ENCODE measurements at places on chromosomes 1 and 21.

DNA sequence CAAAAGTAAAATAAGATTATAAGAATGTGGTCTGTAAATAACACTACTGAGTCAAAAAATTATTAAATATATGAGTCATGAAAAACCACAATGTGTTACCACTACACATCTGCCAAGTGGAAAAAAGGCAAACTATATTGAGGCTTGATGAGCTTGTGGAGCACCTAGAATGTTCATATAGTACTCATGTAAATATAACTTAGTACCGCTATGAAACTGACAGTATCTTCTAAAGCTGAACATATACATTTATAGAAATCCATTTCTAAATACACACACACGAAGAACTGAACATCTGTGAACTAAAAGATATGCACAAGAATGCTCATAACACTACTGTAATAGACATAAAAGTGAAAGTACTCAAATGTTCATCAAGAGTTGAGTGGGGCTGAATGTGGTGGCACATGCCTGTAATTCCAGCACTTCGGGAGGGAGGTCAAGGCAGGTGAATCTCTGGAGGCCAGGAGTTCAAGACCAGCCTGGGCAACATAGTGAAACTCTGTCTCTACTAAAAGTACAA is 18.5 kb upstream of the GBP3 start:
- DNase-seq: no peak

GRCh38 chr21:42735061-42735460 is 81.6 kb downstream of the PDE9A start:
- no peak for DNase-seq

GRCh38 chr1:227889863-227890405 is 57.8 kb downstream of the WNT9A start:
- no peak for DNase-seq

GRCh38 chr1:169091480-169091941 is 15.0 kb upstream of the ATP1B1 start:
- DNase-seq: no peak

- DNase-seq: no peak
Observed at GRCh38 chr1:14392859-14393365, 205.6 kb upstream of the KAZN start.

- no peak for DNase-seq
Observed at GRCh38 chr21:44955798-44956175, 16.0 kb downstream of the SLX9 start.

DNA sequence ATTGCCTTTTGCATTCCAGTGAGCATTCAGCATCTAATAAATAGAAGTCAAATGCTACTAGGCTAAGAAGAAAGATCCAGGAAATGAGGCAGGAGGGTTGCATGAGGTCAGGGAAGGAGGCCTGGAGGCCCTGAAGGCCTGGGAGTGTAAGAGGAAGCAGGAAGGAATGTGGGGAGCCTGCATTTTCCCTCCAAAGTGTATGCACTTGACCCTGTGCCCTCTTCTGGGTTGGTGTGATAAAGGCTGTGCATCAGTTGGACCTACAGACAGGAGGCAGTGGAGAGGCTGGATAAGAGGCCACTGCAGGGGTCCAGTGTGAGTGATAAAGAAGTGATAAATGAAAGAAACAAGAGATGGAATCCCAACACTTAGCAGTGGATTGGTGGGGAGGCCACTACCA is 20.4 kb downstream of the KIAA1614 start:
- no peak for DNase-seq

- DNase-seq: no peak
Observed at GRCh38 chr1:151949371-151950193, 40.3 kb upstream of the THEM4 start.

GRCh38 chr1:223887747-223888418 is 42.1 kb upstream of the TP53BP2 start:
- DNase-seq: peak; percentile 73

DNA sequence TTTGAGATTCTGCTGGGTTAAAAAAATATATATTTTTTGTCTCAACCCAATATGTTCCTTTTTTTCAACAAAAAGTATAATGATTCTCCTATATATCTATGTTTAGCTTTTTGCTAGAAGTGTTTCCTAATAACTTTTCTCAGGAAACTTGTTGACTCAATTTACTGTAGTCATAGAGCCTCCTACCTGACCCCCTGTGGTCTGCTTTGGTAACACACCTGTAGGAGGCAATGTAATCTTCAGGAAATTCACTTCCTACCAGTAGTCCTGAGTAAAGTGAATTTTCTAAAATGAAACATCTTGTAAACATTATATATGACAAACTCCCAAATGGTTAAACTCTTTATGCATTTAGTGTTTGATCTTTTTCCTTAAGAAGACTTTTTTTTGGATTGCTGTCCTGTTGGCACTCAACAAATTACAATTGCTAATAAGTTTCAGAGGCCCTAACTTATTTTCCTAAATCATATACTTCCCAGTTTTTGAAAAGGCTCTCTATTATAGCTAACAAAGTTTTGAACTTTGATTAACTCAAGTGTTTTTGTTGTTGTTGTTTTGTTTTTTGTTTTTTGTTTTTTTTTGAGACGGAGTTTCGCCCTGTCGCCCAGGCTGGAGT is 118.3 kb downstream of the OLFML2B start:
- peak; percentile 16 for DNase-seq

GRCh38 chr1:7229186-7229585 is 443.9 kb downstream of the CAMTA1 start:
- DNase-seq: peak; percentile 9

DNA sequence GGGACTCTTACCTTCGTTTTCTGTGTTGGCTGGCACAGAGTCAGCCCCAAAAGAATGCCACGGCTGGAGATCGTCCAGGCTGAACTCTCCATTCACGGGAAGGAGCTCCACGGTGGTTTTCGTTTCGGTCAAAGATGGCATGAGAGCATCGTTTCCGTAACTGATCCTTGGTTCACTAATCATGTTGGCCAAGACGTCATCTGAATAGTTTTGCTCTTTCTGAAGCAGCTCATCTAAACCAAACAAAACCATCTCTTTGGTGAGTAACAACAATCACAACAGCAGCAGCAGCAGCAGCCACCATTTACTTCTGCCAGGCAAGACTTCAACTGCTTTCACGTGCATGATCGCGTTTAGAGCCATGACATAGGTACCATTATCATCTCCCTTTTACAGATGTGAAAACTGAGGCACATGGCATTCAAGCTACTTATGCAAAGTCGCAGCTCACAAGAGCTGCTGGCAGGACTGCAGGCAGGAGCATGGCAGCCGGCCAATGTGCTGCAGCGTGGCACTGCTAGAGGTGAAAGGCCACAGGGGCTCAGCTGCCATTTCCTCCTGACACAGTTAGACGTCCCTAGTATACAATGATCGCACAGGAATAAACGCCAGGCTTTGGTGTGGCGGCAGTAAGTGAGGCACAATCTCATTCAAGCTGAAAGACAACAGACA is 177.1 kb downstream of the GABPA start:
- no peak for DNase-seq

GRCh38 chr1:152039461-152039860 is 2.7 kb upstream of the S100A11 start:
- DNase-seq: no peak

DNA sequence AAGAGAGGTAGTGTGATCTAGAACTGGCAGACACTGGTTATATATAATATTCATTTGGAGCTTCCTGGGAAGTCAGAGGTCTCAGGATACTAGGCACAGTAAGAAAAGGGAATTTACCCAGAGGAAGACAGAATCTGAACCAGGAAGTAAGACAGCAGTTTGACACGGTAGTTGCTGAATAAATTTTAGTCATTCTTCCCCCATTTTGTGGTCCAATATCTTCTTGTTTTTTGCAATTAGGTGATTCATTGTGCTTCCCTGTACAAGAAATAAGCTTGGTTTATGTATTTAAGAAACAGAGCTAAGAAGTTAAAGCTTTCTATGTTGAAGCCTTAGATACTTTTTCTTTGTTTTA is 1.3 kb downstream of the TMEM167B start:
- no peak for DNase-seq

DNA sequence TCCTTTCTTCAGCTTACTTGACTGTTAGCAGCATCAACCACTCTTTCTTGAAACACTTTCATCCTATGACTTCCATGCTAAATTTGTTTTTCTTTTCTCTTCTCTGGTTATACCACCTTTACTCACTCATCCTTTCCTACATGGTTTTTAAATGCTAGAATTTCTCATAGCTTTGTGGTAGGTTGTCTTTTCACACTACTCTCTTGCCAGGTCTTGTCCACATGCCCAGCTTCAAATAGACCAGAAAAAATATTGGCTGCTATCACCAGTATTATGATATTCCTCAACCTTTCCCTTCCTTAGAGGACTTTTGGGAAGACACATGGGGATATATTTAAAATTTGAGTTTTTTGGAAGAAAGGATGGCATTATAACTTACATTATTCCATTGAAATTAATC is 48.8 kb downstream of the PPP1R12B start:
- DNase-seq: no peak

DNA sequence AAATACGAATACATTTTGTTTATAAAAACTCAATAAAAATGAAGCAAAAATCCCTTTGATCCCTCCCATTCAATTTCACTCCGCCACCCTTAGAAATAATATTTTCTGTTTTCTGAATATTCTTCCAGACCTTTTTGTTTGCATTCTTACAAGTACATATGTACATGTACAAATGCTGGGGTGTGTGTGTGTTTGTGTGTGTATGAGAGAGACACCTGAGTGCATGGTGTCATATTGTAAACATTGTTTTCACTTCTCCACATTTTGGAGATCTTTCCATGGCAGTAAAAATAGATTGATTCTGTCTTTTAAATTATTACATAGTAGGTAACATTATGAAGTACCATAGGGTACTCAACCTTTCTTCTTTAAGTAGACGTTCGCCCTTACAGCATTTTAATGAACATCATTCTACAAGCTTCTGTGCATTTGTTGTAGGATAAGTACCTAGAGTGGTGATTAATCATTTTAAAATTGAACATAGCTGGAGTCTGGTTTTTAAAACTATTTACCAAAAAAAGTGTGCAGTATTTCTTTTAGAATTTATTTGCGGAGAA is 1.3 kb upstream of the MPC2 start:
- no peak for DNase-seq

GRCh38 chr1:184322253-184322652 is 64.6 kb upstream of the C1orf21 start:
- DNase-seq: no peak

DNA sequence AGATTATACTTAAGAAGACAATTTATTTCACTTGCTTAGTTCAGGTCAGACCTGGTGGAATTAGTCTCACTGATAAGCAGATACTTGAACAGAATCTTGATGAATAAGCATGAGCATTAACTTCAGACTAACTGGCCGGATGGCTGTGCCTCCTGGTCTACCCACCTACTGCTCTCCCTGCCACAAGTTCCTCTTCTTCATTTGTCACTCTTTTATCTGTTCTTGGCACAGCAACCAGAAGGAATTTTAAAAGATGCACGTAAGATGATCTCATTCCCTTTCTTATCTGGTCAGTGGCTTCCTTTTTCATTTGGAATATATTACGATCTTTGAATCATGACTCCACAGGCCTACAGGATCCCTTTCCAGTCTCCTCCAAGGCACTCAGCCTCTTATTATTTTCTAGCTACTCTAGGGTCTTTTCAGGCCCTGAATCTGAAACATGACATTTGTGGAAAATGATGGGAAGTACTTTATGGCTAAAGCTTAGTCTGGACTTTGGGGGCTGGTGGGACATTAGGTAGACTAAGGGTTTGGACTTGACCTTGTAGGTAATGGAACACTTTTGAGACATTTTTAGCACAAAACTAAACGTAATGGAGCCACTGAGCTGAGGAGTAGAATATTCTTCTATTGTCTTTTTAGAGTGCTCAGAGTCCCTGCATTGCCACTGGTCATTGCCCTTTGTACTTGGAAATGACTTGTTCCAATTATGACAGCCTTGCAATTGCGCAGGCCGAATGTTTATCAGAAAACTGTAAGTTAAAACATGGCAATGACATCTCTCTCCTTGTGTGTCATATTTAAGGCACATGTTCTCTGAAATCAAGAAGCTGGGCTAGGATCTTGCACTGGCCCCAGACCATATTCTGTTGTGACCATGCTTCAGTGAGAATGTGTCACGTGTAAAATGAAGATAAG is 16.0 kb downstream of the ST6GALNAC3 start:
- DNase-seq: no peak

- DNase-seq: no peak
Observed at GRCh38 chr1:234583755-234584419, 26.1 kb downstream of the IRF2BP2 start.

DNA sequence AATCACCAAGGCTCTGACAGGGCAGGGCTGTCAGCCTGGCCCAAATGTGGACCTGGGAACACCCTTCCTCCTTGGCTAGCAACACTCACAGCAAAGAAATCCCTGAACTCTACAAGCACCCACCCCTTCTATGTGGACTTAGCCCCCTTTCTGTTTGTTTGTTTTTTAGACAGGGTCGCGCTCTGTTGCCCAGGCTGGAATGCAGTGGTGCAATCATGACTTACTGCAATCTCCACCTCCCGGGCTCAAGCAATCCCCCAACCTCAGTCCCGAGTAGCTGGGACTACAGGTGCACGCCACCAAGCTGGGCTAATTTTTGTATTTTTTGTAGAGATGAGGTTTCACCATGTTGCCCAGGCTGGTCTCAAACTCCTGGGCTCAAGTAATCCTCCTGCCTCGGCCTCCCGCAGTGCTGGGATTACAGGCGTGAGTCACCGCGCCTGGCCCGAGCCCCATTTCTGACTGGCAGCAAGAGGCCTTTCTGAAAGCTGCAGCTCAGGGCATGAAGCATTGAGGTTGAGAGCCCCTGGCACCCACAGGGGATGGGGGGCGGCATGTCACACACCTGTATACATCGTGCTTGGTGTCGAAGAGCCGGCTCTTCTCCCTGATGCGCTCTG is 16.2 kb downstream of the RIPK4 start:
- no peak for DNase-seq

GRCh38 chr1:211037095-211037494 is 96.9 kb downstream of the KCNH1 start:
- DNase-seq: no peak

GRCh38 chr21:24115141-24115540 is 1492.1 kb downstream of the MRPL39 start:
- DNase-seq: no peak

DNA sequence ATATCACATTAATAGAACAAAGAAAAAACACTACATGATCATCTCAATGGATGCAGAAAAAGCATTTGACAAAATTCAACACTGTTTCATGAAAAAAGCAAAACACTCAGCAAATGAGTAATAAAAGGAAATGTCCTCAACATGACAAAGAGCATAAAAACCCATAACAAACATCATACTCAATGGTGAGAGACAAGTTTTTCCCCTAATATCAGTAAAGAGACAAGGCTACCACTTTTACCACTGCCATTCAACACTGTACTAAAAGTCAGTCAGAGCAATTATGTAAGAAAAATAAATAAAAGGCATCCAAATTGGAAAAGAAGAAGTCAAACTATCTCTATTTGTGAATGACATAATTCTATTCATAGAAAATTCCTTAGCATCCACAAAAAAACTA is 64.3 kb downstream of the ZNF644 start:
- DNase-seq: no peak

GRCh38 chr1:115620453-115620852 is 21.3 kb upstream of the VANGL1 start:
- DNase-seq: no peak
